Esophagus squamous epithelium (tissue), 5 donors: ENCODE measurements at places on chromosomes 1 and 21. TPM values are rescaled to one million over a fixed set of nuclear protein-coding genes. Genes with fewer than 3 reads are reported as not detected.

Gene CFAP298
- 26.2 TPM for total RNA-seq

Gene LCE2B
- not detected for total RNA-seq

Gene SLFNL1
- not detected for total RNA-seq

Gene UBASH3A
- 0.64 TPM for total RNA-seq
